Activated CD4-positive, alpha-beta memory T cell treated with anti-CD3 and anti-CD28 coated beads, Interleukin-2, amount 10 ng/mL, durations not matched to agents 7 days and 5 days (primary cell): ENCODE measurements at places on chromosomes 12 and 14. TPM values are rescaled to one million over a fixed set of nuclear protein-coding genes. Genes with fewer than 3 reads are reported as not detected.

DNA sequence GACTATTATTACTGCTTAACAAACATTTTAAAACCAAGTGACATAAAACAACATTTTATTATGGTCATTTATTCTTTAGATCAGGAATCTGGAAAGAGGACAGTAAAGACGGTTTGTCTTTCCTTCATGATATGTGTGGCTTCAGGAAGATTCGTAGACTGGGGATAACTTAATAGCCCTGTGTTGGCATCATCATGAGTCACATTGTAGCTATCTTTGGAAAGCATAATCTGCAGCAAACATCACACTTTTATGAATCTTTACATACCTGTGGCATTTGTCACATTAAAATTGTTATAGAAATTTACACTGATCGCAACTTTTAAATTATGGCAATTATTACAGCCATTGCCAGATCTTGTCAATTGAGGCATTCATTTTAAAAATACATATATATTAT is 397.1 kb downstream of the NOVA1 start:
- DNase-seq: no peak

- DNase-seq: no peak
Observed at GRCh38 chr14:37063467-37064240, 108.8 kb downstream of the SLC25A21 start.

DNA sequence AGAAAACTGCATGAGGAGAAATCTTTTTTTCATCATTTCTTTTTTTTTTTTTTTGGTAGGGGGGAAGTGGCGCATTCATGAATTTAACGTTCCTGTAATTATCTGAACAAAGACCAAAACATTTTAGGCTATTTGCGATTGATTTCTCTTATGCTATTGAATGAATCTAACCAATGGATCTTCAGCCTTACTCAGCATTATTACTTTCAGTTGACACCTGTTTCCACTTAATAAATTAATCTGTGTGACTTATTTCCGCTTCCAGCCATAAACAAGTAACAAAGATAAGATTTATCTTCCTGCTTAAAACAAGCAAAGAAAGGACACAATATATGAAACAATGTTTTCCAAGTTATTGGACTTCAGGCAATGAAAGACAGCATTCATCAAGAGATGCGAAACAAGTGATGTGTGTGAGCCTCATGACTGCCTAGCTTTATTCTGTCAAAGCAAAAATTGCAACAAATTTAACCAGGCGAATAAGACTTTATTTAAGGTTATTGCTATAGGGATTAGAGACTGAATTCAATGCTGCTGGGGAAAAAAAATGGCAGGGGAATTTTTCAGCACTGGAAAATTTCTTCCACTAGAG is 1026.9 kb downstream of the LRFN5 start:
- no peak for DNase-seq

- DNase-seq: no peak
Observed at GRCh38 chr14:51462182-51462581, 189.5 kb upstream of the FRMD6 start.

Gene PTHLH
- total RNA-seq: not detected

Gene OR6C2
- total RNA-seq: not detected

Gene TESPA1
- 112 TPM for total RNA-seq

Gene ZDHHC22
- total RNA-seq: not detected
